ENCODE measurements at places on chromosomes 5 and 9.

DNA sequence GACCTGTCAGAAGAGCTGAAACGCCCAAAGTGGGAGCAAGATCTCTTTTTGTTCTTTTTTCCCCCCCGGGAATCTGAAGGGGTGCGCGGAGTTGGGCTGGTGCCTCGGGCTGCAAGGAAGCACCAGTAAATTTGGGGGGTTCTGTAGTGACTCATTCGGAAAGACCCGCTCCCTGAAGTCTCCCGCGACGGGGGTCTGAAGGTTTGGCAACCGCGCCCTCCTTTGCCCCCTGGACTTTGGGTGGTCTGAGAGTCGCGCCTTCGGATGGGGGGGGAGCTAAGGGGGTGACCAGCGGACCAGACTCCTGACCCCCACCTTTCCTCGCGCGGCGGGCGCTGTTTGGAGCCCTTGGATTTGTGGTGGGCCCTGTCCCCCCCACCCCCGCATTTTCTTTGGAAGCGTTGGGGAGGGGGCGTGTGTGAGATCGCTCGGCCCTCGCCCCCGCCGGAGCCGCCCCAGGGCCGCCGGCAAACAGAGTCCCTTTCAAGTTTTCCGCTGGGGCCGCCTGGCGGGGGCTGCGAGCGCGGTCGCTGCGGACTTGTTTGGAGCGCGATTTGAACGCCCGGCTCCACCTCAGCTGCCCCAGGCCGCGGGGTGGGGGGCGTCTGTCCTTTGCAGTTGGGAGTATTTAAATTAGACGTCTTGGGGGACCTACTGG lies 2.0 kb downstream of the CXXC5 start:
- no peak for DNase-seq

DNA sequence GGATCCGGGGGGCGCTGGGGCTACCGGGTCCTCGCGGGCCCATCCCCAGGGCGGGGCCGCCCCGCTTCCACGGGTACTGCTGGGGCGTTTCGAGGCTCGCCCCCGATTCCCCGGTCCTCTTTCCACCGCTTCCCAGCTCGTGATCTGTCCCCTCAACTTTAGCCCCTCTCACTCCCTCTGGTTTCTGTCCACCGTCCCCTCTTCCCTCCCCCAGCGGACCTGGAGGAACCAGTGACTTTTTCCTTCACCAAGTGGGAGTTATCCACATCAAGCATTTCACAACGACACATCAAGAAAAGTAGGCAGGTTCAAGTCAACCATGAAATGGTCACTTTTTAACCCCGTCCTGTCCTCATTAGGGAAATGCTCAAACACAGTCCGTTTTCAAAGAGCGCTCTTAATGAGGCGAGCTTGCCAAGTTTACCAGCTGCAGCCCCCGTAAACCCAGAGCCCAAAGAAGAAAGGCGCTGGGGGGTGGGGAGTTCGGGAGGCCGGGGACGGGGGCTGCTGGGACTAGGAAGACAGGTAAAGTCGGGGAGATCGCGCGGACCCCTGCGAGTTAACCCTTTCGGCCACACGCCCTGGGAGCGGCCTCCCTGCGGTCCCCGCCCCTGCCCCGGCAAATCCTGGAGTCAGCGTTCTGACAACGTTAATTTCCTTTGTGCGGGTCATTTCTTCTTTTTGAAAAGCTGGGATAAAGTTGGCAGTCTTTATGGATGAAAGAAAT lies 2.1 kb upstream of the NFIB start:
- DNase-seq, result no peak

DNA sequence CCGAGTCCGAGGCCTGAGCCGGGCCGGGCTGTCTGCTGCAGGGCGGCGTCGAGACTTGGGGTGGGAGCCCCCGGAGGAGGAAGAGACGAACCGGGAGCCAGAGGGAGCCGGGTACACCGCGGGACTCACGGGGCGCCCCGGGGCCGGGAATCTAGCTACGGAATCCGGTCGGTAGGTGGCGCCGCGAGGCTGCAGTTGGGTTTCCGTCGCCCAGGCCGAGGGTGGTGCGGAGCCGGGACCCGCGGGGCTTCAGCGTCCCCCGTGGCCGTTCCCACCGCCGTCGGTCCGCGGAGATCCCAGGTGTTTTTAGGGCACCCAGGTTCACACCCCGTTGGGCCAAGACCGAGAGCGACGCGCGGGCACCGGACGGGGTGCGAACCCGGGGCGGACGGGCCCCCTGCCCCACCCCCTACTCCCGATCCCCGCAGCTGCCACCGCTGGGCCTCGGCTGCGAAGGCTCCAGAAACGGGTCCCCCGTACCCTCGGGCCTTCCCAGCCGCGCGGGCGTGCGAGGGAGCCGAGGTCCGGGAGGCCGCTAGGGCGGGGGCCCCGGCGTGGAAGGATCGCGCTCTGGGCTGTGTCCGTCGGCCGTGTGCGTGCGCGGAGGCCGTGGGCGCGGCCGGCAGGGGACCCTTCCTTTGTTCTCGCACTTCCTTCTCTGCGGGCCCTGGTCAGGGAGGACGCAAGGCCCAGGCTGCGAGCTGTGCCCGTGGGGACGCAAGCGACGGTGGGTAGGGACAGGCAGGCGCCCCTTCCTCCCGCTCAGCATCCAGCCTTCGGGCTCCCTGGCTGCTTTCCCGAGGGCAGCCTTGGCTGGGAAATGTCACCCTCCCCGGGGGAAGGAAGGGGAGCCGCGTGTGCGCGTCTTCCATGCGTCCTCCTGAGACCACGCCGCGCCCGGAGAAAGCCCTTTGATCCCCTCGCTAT lies 146.6 kb downstream of the GAPVD1 start:
- DNase-seq, result no peak

- no peak for DNase-seq
Measured at GRCh38 chr9:18786196-18786595, 246.8 kb downstream of the SAXO1 start.

GRCh38 chr5:97133101-97133500 lies 9.3 kb downstream of the LIX1 start:
- no peak for DNase-seq

GRCh38 chr5:94562327-94562971 lies 56.0 kb downstream of the KIAA0825 start:
- DNase-seq, result no peak

DNA sequence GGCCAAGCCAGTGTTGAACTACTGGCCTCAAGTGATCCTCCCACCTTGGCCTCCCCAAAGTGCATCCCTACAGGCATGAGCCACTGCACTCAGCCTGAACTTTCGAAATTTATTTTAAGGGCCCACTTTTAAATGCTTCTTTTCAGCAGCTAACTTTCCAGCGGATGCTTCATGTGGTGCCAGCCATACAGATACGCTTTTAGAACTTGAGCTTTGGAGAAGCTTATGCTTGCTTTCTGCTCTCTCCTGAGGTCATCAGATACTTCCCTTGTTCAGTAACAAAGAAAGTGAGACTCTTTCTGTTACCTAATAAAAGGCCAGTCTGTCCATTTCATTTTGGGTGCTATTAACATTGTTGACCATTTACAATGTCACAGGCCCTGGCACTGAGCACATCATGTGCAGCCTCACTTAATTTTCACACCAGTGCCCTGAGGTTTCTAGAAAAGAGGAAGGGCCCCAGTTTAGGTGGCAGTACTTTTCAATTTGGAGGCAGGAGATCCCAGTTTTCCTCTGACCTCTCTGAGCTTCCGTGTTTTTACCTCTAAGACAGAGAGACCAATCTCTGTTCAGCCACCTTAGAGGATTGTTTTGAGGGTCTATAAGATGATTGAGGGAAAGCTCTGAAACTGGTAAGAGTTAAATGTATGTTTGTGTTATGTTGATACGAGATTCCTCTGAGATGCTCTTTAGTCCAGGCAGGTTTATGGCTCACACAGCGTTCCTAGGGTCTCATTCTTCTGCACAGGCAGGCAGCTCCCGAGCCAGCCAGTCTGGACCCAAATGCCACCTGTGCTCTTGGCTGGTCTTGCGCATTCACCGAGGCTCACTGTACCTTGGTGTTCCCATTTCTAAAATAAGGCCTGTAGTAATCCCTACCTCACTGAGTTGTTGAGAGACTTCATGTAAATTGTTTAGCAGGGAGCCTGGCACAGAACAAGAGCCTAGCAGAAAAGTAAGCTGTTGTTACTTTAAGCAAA lies 4.4 kb downstream of the ABL1 start:
- no peak for DNase-seq
